Renal cortical epithelial cell (primary cell): ENCODE measurements at places on chromosomes 16 and 17. TPM values are rescaled to one million over a fixed set of nuclear protein-coding genes. Genes with fewer than 3 reads are reported as not detected.

The CDRT4 gene
- 1.2 TPM in 1 of 2 replicates, not detected in the other for total RNA-seq

DNA sequence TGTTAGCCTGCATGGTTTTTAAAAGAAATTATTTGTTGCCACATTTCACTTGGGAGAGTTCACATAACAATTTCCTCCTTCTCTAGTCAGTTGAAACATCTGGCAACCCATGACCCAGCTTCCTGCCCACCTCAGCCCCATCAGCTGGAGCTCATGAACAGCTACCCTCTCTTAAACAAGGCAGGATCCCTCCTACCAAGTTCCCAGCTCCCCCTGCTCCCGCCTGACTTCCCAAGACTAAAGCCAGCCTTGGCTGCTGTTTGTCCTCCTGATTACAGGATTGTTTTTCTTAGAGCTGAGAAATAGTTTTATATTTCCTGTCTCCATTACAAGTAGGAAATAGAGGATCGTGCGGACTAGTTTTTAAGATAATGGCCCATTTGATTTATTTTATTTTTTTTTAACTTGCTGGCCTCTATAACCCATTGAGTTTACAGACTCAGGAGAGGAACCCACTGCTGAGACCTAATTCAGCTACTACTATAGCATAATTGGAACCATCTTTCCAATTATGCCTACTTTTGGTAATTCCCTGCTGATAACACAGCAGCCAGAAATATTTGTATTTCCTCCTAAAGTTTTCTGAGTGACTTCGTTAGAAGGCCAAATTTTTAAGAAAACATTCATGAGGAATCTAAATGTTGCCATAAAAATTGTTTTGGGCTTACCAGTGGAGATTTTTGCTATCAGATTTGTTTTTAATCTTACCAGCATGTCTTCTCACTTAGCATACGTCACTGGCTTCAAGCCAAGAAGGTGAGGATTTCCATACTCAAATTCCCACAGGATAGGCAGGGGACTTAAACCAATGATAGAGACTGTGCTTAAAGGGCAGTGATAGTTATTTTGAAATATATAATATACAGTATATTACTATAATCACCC lies 90.0 kb downstream of the ELAC2 start:
- DNase-seq, result no peak

The CBX1 gene
- 68.9 and 88.3 TPM in 2 replicates for total RNA-seq

DNA sequence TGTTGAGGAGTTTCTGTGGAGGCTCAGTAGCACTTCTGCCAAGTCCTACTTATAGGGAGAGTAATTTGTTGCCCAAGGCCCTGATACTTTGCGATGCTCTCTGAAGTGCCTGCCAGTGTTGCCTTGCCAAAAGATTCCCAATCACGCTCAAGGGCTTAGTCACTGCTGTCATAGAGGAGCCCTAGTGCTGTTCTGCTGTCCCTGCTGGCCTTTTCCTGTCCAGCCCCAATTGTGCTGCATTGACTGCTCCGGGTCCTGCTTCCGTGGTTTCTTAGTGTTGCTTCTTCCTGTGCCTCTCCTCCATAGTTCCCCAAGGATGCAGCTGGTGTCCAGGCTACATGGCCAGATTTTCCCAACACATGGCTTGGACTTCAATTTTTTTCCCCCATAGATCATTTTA lies 13.9 kb downstream of the NUP93 start:
- no peak for DNase-seq

DNA sequence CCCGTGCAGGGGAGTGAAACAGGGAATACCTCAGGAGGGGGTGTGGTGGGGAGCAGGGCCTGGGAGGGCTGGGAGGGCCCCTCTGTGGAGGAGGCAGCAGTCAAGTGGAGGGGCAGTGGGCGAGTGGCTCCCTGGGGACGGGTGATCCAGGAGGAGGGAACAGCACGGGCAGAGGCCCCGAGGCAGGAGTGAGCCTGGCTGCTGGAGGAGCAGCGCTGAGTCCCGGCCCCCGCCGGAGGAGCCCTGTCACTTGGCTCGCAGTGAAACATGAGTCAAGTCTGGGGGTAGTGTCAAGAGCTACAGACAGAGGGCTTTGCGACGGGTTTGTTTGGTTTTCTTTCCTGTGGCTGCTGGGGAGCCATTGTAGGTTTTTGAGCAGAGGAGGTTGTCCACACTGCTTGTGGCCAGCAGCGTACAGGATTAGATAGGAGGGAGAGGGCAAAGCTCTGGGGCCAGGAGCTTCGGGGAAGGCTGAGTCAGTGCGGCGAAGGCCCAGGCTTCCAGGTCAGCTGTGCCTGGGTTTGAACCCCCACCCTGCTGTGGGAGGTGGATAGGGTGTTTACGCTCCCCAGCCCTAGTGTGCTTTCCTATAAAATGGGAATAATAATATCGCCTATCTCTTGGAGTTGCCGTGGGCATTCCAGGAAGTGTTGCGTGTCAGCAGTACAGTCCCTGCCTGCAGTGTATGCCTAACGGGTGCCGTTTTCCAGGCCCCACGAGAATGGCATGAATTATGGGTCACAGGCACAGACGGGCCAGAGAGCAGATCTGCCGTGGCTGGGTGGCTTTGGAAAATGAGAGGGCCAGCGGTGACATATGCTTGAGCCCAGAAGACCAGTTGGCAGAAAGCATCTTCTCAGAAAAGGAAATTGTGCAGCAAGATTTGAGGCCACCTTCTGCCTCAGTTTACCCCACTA lies 115.9 kb upstream of the CIBAR2 start:
- no peak for DNase-seq

The LPCAT2 gene
- total RNA-seq, result 5.2 and 9.7 TPM in 2 replicates

- DNase-seq, result no peak
These were observed 10.0 kb upstream of the CISD3 start for GRCh38 chr17:38719943-38720641.

DNA sequence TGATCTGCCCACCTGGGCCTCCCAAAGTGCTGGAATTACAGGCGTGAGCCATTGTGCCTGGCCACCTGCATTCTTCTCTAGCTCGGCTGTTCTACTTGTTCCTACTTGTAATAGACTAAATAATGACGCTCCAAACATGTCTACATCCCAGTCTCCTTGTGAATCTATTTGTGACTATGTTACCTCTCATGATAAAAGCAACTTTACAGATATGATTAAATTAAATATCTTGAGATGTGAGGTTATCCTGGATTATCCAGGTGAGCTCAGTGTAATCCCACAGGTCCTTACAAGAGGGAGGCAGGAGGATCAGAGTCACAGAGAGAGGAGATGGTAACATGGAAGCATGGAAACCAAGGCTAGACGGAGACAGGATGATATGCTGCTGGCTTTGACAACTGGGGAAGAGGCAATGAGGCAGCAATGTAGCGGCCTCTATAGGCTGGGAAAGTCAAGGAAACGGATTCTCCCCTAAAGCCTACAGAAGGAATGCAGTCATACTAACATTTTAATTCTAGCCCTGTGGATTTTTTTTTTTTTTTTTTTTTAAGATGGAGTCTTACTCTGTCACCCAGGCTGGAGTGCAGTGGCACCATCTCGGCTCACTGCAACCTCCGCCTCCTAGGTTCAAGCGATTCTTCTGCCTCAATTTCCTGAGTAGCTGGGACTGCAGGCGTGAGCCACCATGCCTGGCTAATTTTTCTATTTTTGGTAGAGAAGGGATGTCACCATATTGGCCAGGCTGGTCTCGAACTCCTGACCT lies 5.0 kb upstream of the LASP1 start:
- no peak for DNase-seq

DNA sequence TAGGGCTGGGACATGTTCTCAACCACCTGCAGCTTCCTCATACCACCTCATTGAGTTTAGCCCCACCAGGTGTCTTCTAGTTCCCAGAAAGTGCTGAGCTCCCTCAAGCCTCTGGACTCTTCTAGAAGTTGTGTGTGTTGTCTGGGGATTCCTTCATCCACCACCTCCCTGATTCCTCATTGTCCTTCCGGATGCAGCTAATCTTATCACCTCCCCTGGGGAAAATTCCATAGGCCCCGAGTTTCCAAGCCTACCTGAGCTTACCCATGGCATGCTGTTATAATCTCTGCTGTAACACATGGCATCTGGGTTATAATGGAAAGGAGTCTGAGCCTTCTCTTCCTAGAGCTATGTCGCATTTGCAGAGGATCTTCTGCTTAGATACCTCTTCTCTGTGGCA lies 243.5 kb upstream of the SDK2 start:
- no peak for DNase-seq

The CCL17 gene
- not detected in 2 replicates for total RNA-seq

DNA sequence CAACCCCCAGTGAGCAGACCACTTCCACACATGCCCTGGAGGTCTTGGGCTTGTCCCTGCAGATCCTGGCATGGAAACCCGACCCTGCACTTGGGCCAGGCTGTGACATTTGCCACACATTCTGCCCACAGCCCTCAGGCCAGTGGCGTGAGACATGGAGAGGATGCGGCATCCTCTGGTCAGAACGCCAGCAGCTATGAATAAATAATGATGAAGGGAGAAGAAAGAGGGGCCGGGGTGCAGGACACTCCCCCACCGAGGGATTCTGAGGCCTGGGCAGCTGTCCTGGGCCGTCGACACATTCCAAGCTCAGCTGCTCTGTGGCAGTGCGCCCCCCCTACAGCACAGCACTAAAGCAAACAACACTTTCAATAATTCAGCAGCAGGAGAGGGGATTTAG lies 148.8 kb downstream of the ENGASE start:
- DNase-seq, result no peak

- peak; percentile 4 for DNase-seq
These were observed 80.9 kb upstream of the MTMR4 start for GRCh38 chr17:58595194-58595792.

The CRYBA1 gene
- total RNA-seq, result not detected in 2 replicates

The PLCG2 gene
- total RNA-seq, result 1.9 and 20.5 TPM in 2 replicates

GRCh38 chr17:74059479-74060240 lies 143.8 kb upstream of the RPL38 start:
- no peak for DNase-seq

GRCh38 chr17:56020369-56020768 lies 132.9 kb upstream of the ANKFN1 start:
- peak; percentile 5 for DNase-seq

The BAIAP3 gene
- total RNA-seq, result 2.1 and 3.0 TPM in 2 replicates

- no peak for DNase-seq
These were observed 23.2 kb upstream of the NAGLU start for GRCh38 chr17:42512733-42513251.

GRCh38 chr17:12994341-12995074 lies 23.3 kb downstream of the ELAC2 start:
- DNase-seq, result no peak

- DNase-seq, result no peak
These were observed 2.8 kb downstream of the SLC13A2 start for GRCh38 chr17:28476076-28476865.

DNA sequence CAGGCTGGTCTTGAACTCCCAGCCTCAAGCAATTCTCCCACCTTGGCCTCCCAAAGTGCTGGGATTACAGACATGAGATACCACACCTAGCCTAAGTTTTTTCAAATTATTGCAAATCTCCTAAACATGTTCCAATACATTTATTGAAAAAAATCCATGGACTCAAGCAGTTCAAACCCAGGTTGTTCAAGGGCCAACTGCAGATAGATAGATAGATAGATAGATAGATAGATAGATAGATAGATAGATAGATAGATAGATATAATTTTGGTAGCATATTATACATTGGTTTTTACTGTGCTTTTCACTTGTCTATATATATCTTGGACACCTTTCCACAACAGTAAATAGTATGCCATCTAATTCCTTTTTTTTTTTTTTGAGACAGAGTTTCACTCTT lies 20.9 kb upstream of the RBBP6 start:
- DNase-seq, result no peak

DNA sequence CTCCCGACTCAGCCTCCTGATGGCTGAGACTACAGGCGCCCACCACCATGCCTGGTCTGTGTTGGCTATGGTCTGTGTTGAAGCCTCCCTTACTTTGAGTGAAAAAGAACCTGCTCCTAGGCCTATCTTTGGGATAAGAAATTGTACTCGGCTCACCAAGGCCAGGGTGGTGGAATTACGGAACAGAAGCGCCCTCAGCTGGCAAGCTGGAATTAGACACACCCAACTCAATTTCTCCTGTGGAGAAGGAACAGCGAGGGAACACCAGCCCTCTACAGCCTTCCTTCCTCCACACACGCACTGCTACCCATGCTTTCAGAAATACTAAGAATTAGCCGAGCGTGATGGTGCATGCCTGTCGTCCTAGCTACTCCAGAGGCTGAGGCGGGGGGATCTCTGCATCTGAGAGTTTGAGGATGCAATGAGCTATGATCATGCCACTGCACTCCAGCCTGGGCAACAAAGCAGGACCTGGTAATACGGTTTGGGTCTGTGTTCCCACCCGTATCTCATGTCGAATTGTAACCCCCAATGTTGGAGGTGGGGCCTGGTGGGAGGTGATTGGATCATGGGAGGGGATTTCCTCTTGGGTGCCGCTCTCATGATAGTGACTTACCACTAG lies 40.1 kb upstream of the RBBP6 start:
- DNase-seq, result no peak

The TP53TG3 gene
- not detected in 2 replicates for total RNA-seq

DNA sequence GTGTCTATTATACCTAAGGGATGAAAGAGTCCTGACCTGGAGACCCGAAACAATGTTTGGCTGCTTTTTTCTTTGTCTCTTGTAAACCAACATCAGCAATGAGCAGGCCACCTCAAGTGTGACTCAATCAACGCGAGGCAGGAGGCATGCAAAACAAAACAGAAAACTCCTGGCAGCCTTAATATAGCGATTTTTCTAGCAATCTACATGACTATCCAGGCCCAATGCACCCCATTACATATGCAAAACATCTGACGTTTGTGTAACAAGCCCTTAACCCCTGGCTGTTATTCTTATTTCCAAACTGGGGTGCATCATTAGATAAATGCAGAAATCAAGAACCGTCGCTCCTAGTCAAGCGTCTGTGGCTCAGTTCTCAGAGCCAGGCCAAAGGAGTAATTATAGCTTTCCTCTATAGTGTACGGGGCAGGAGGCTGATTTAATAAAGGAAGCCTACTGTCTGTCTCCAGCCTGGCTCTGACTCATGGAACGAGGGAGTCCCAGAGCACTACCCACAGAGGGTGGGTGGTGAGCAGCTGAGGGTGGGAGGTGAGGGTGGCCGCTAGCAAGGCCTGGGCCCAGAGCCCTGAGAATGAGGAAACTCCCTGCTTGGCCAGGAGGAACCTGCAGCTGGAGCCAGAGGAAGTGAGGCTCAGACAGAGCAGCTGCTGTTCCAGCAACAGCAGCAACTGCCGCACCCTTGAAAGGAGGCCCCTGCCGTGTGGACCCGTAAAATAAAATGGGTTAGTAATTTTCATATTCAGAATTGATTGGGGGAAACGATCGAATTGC lies 43.9 kb downstream of the CHD9 start:
- DNase-seq, result peak; percentile 88

GRCh38 chr17:17144916-17145665 lies 61.0 kb downstream of the PLD6 start:
- no peak for DNase-seq

DNA sequence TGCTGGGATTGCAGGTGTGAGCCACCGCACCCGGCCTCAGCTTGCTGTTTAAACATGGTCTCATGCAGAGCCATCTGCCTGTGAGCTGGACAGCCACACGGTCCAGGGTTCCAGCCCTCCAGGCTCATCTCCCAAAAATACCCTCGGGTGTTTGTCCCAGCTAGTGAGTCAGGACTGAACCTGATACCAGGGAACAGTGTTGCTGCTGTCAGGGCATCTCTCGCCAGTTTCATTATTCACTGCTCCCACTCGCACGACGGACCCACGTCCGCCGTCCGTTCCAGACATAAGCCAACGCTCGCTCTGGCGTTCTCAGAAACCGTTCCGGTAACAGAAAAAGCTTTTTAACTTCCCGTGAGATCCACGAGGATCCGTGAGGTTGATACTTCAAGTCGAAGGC lies 77.6 kb downstream of the NXN start:
- no peak for DNase-seq

GRCh38 chr16:88968589-88969280 lies 8.3 kb downstream of the CBFA2T3 start:
- no peak for DNase-seq

GRCh38 chr16:24541233-24541933 lies 2.0 kb downstream of the RBBP6 start:
- no peak for DNase-seq

The PYY gene
- not detected in 2 replicates for total RNA-seq

- DNase-seq, result no peak
These were observed 16.0 kb downstream of the WFDC1 start for GRCh38 chr16:84310642-84311041.
